LHCN-M2 (cell line): ENCODE measurements at places on chromosomes 5 and 9. TPM values are rescaled to one million over a fixed set of nuclear protein-coding genes. Genes with fewer than 3 reads are reported as not detected.

- peak; percentile 90 for DNase-seq
These were observed 248.6 kb upstream of the KLF4 start for GRCh38 chr9:107737987-107738743.

The SLC36A2 gene
- total RNA-seq, result not detected in 2 replicates

GRCh38 chr9:69171049-69171448, 3.0 kb upstream of the TJP2 start:
- DNase-seq, result no peak

The LCNL1 gene
- total RNA-seq, result 0.11 TPM in 1 of 2 replicates, not detected in the other

DNA sequence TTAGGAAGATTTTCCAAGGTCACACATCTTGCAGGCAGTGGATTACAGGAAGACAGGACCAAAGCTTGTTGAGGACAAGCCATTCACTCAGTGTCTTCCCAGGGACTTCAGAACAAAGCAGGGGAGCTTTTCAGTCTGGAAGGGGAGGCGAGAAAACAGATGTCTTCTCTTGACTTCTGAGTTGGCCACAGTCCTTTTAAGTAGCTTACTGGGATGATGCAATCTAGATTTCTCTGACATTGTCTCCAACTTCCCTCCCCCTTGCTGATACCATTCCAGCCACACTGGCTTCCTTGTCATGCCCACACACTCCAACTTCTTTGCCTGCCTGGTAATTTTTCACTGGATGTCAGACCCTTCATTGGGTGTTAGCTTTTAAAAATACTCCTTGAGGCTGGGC, 174.2 kb upstream of the TBC1D2 start:
- no peak for DNase-seq

DNA sequence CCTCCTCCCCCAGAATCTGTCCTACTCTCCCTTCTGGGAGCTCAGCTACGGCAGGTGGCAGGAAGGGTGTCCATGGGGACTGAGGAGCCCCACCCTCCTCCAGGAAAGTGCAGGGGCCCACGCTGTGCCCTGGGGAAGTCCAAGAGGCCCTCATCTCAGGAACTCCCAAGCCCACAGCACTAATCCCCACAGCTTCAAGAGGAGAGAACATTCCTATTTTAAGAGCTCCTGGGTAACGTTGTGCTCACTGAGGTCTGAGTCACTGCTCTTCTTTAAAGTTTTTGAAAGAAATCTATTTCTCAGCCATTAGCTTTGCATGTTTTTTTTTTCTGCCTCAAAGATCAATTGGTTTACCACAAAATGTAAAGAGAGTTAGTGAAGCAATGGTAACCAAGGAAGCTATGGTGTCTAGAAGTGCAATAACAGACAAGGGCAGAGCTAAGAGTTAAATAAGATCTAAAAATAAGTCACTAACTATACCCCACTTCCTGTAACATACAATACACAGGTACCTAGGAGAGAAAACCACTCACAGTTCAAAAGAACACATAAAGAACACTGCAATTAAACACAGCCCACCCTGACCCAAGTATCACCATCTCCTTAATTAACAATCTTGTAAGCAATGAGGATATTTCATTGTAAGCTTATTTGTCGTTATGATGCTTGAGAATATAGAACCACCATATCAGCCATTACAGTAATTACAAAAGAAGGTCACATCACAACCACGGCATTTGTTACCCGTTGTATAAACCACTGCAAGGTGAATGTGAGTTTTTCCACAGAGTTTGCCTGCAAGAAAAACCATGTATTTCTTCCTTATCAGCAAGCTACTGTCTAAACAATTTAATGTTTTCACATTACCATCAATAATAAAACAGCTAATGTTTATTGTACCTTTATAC, 382.3 kb upstream of the SLC30A5 start:
- DNase-seq, result peak; percentile 25

GRCh38 chr9:128412120-128412790, 8.4 kb upstream of the CERCAM start:
- peak; percentile 32 for DNase-seq

DNA sequence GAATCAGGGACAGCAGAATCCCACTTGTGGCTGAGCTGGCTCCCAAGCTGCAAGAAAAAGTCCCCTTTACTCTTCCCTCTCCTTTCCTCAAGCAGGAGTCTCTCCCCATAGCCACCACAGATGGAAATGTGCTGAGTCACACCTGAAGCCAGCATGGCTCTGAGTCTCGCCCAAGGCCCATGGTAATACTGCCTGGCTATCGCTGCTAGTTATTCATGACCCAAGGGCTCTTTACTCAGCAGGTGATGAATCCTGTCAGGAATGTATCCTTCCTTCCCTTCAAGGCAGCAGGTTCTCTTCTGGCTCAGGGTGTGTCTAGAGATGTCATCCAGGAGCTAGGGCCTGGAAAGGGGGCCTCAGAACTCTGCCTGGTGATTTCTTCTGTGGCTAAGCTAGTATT, 403.3 kb upstream of the PTPRD start:
- DNase-seq, result no peak

- DNase-seq, result no peak
These were observed 88.8 kb upstream of the EQTN start for GRCh38 chr9:27385606-27386322.

DNA sequence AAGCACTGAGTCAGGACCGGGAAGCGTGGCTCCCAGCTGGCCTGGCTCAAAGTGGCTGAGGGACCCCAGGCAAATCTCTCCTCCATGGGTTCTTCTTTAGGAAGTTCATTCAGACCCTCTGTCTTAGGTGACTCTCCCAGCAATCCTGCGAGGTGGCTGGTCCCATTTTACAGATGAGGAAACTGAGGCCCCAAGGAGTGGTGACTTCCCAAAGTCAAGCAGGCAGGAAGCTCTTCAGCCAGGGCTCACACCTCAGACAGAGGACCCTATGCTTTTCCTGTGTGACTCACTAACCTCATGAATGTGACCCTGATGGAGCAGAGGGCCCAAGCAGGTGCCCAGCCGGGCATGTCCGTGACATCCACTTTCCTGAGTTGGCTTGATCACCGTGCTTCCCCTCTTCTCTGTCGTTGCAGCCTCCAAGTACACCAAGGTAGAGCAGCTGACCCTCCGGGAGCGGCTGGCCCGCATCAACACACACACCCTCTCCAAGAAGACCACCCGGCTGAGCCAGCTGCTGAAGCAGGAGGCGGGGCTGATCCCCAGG, 36.5 kb downstream of the ARHGEF37 start:
- no peak for DNase-seq

DNA sequence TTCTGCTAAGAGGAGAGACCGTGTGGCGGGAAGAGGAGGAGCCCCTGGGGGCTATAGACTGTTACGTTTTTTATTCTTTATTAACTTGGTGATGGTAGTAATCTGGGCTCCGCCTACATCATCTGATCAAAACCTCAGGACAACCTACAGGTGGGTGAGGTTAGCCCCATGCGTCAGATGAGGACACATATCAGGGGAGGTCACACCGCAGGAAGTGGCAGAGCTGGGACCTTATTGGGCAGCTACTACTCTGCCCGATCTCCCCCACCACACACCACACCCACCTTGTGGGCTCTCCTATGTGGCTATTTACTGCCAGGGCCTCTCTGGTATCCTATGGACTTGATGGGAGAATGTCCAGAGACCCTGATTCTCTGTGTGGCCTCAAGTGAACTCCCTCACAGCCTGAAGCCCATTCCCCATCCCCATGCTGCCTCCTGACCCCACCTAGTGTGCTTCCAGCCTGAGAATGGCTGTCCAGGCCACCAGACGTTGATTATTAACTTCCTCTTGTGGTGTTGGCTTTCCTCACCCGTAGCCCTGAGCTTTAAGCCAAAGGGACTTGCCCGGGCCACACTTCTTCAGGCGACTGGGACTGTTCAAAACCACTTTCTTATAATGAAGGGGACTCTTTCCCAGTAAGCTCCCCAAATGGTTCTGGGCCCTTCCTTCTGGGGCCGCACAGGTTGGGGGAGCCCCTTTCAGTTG, 8.2 kb downstream of the UNC5A start:
- DNase-seq, result no peak

DNA sequence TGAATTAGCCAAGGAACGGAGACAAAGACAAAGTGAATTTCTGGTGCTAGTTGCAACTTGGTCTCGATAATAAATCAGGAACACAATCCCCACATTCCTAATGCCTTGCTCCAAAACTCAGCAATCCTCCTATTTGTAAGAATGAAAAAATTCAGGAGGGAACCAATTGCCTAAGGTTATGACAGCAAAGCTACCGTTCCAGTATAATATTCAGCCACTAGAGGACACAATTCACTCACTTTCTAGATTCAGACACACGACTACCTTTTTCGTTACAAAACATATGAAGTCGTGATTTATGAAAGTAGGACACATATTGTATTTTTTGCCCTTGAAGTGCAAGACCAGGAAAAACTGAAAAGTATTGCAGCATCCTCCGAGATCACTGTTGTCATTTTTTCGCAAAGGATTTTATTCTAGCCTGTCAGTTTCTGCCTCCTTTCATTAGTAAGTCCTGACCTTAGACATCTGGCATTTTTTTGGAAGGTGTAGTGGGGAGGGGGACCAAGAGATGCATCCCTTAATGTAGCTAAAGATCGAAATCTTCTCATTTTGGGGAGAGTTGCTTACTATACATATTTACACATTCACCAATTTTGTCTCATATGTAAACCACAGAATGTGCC, 133.1 kb downstream of the DOCK8 start:
- DNase-seq, result peak; percentile 58

The SPATA31C1 gene
- not detected in 2 replicates for total RNA-seq

The MRNIP gene
- 12.5 and 15.3 TPM in 2 replicates for total RNA-seq

- no peak for DNase-seq
These were observed 111.2 kb downstream of the EDIL3 start for GRCh38 chr5:84273517-84273883.

The GTF3C4 gene
- total RNA-seq, result 14.5 and 15.3 TPM in 2 replicates

The BNIP1 gene
- 15.8 and 17.4 TPM in 2 replicates for total RNA-seq

DNA sequence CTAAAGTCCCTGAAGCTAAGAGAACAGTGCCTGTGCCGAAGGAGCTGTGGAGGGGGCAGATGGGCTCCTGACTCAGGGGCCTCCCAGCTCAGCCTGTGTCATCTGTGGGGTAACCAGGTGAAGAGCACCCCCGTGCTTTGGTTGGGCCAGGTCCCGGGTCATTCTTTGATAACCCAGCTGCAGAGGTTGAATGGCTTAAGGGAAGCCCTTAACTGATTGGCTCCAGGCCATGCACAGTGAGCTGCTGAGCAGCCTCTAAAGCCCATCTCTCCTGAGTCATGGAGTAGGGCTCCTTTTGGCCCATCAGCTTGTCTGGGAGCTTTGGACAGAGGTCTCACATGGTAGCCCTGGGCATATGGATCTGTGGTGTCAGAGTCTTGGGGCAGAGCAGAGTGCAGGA, 28.7 kb downstream of the COL27A1 start:
- no peak for DNase-seq

- peak; percentile 52 for DNase-seq
These were observed 294.6 kb upstream of the PUM3 start for GRCh38 chr9:3138231-3139229.

DNA sequence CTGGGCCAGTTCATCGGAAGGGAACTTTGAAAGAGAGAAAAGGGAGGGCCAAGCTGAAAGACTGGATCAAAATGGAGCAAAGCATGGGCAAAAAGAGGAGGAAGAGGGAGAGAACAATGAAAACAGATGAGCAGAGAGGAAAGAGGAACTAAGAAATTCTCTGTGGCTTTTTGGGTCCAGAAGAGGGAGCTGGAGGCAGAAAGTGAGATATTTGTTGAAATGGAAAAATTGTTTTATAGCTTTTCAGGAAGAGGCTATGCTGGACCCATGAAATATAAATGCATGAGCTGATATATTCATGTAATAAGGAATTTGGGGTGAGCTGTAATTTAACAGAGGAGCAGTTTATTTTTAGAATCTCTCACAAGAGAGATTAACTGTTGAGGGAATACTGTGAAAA, 457.3 kb downstream of the DMAC1 start:
- no peak for DNase-seq

- DNase-seq, result no peak
These were observed 110.4 kb upstream of the SEMA6A start for GRCh38 chr5:116685069-116685468.

GRCh38 chr5:134794082-134794481, 35.5 kb downstream of the DDX46 start:
- DNase-seq, result no peak

GRCh38 chr5:111856876-111857466, 100.0 kb upstream of the NREP start:
- DNase-seq, result no peak

- peak; percentile 70 for DNase-seq
These were observed 59.2 kb upstream of the CLINT1 start for GRCh38 chr5:157917899-157918809.

DNA sequence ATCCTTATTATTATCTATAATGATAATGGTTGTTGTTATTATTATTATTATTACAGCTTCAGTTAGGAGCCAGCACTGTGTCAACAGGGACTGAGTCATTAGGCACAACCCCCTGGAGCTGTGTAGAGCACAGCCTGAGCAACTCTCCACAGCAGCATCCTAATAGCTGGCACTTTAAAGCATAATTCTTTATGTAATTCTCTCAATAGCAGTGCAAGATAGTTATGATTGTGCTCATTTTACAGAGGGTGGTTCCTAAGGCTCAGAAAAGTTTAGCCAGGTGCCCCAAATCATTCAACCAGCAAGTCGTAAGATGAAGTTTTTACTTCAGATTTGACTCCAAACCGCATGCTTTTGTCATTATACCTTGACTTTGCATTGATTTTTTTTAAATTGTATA, 390.3 kb downstream of the ANXA1 start:
- no peak for DNase-seq

GRCh38 chr9:104107799-104108198, 13.7 kb downstream of the SMC2 start:
- DNase-seq, result no peak

GRCh38 chr5:125103459-125103858, 357.0 kb upstream of the ZNF608 start:
- no peak for DNase-seq

The KIAA0825 gene
- total RNA-seq, result 3.1 and 3.3 TPM in 2 replicates

The ADAMTS13 gene
- 1.6 and 2.3 TPM in 2 replicates for total RNA-seq

The GFPT2 gene
- 148 and 189 TPM in 2 replicates for total RNA-seq

DNA sequence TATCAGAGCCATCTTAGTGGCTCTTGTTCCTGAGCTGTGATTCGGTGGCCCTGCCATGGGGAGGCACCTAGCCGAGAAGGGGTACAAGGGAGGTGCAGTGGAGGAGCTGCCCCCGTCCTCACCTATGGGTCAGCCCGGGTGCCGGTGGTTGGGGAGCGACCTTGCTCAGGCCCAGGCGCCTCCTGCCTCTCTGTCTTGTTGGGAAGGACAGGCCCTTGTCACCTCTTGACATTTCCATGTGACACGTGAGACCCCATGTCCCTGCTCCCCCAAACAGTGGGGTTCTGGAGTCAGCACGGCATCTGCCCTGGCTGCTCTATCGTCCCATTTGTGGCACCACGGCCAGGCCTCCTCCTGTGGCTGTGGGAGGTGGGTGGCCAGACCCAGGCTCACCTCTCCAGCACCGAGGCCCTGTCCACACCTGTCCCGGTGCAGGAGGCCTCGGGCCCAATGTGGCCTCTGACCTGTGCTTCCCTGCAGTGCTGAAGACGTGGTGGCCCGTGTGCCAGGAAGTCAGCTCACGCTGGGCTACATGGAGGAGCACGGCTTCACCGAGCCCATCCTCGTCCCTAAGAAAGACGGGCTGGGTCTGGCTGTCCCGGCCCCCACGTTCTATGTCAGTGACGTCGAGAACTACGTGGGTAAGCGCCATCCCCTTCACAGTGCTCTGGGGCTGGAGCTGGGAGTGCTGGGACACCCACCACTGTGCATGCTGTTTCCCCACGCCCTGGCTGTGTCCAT, 68.9 kb downstream of the PHF2 start:
- no peak for DNase-seq
